ENCODE measurements at places on chromosomes 13 and 19. TPM values are rescaled to one million over a fixed set of nuclear protein-coding genes. Genes with fewer than 3 reads are reported as not detected.

Gene KCNC3
- total RNA-seq = 3.3 TPM

Gene TEX29
- not detected for total RNA-seq

Gene ZNF431
- 11.3 TPM for total RNA-seq

Gene CYP4F3
- total RNA-seq = 0.32 TPM

Gene IL17D
- 0.51 TPM for total RNA-seq

DNA sequence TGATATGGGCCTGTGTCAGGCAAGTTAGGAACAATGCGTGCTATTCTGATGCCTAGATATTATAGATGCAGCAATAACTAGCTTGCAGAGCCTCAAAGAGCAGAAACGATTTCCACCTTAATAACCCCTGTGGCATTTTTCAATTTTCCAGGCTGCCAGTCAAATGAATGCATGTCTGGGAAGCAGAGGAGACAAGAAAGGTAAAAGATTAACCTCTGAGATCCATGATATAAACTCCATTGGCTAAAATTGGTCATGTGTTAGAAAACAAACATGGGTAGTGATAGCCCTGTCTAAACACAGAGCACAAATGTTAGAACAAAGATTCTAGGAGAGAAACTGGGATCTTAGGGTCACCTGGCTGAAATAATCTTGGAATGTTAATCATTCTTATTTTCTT is 811.1 kb downstream of the DIAPH3 start:
- H3K36me3 ChIP-seq = no peaks in the 10 kb centered on the region
- no peaks in the 10 kb centered on the region for H3K27me3 ChIP-seq
- H3K4me3 ChIP-seq = no peak overlapping the region
- H3K4me1 ChIP-seq = peaks cover 84% of the 10 kb centered on the region
- no peak for DNase-seq

DNA sequence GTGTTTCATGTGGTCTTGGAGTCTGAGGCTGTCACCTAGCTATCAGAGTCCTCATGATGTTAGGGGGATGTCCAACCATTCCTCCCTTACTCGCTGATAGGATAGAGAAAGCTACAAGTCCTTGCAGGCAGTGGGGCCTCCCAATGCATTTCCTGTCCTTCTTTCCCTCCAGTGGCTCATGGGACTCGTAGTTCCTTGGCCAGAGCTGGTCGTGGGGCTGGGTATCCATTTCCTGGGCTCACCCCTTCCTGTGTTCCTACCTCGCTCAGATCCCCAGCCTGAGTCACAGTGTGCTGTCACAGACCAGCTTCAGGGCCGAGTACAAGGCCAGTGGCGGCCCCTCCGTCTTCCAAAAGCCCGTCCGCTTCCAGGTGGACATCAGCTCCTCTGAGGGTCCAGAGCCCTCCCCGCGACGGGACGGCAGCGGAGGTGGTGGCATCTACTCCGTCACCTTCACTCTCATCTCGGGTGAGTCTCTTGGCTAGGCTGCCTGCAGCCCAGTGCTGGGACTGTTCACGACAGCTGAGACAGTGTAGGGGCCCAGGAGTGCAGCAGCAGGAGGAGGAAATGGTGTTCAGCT is 19.1 kb downstream of the TMEM150B start:
- DNase-seq = no peak
- no peaks in the 10 kb centered on the region for H3K27me3 ChIP-seq
- no peaks in the 10 kb centered on the region for H3K4me1 ChIP-seq
- no peaks in the 10 kb centered on the region for H3K36me3 ChIP-seq

DNA sequence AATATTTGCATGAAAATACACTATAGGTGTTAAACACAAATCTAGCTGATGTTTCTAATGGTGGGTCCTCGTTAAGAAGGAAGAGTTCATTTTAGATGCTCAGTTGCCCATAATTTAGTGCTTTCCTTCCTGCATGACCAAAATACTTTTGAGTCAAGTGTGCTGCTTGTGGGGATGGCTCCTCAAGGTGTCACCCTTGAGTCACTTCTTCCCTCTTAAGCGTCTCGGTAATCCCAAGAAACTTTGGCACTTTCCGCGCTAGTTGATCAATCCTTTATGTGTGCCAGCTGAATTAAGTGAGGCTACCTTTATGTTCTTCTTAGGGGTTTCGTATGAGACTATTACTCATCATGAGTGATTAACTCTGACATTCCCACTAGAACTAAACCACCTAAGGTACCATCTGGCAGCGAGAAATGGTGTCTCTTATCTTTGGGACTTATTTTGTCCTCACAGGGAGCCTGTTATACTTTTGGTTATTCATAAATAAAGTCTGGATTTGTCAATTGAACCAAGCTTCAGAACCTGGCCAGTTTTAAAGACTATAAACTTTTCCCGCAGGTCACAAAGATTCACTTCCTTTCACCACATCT is 106.8 kb downstream of the NHLRC3 start:
- no peaks in the 10 kb centered on the region for H3K27me3 ChIP-seq
- no peaks in the 10 kb centered on the region for H3K4me1 ChIP-seq
- no peak overlapping the region for H3K4me3 ChIP-seq
- DNase-seq = peak; percentile 58
- no peaks in the 10 kb centered on the region for H3K36me3 ChIP-seq

DNA sequence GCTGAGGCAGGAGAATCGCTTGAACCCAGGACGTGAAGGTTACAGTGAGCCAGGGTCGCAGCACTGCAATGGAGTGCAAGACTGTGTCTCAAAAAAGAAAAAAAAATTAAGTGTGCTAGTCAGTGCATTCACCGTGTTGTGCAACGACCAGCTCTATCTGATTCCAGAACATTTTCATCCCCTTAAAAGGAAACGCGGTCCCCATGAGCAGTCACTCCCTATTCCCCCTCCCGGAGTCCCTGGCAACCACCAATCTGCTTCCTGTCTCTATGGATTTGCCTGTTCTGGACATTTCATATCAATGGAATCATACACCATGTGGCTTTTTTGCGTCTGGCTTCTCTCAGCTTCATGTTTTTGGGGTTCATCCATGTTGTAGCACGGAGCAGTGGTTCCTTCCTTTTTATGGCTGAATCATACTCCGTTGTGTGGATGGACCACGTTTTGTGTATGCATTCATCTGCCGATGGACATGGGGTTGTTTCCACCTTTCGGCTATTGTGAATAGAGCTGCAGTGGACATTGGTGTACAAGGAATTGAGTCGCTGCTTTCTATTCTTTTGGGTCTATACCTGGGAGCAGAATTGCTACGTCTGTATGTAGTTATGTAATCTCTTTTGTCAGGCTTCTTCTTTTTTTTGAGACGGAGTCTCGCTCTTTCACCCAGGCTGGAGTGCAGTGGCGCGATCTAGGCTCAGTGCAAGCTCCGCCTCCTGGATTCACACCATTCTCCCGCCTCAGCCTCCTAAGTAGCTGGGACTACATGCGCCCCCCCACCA is 19.8 kb downstream of the MYO9B start:
- no peaks in the 10 kb centered on the region for H3K27me3 ChIP-seq
- H3K4me3 ChIP-seq = no peak overlapping the region
- DNase-seq = peak; percentile 23
- H3K36me3 ChIP-seq = no peaks in the 10 kb centered on the region
- H3K27ac ChIP-seq = no peak overlapping the region
- no peaks in the 10 kb centered on the region for H3K4me1 ChIP-seq

GRCh38 chr13:49368688-49369087 is 75.2 kb downstream of the CAB39L start:
- H3K36me3 ChIP-seq = no peaks in the 10 kb centered on the region
- no peak for DNase-seq
- peaks cover 5% of the 10 kb centered on the region for H3K4me1 ChIP-seq
- H3K27ac ChIP-seq = no peak overlapping the region
- no peak overlapping the region for H3K4me3 ChIP-seq

- DNase-seq = no peak
- H3K4me3 ChIP-seq = no peak overlapping the region
- no peaks in the 10 kb centered on the region for H3K36me3 ChIP-seq
- no peaks in the 10 kb centered on the region for H3K4me1 ChIP-seq
- H3K27ac ChIP-seq = no peak overlapping the region
These were observed 19.6 kb downstream of the TMEM150B start for GRCh38 chr19:55305491-55305890.

GRCh38 chr13:109807345-109807744 is 21.0 kb upstream of the IRS2 start:
- H3K36me3 ChIP-seq = no peaks in the 10 kb centered on the region
- no peak overlapping the region for H3K4me3 ChIP-seq

- no peak overlapping the region for H3K4me3 ChIP-seq
- DNase-seq = no peak
- no peaks in the 10 kb centered on the region for H3K27me3 ChIP-seq
- H3K36me3 ChIP-seq = no peaks in the 10 kb centered on the region
- H3K4me1 ChIP-seq = no peaks in the 10 kb centered on the region
These were observed 52.6 kb upstream of the F7 start for GRCh38 chr13:113052971-113053370.

DNA sequence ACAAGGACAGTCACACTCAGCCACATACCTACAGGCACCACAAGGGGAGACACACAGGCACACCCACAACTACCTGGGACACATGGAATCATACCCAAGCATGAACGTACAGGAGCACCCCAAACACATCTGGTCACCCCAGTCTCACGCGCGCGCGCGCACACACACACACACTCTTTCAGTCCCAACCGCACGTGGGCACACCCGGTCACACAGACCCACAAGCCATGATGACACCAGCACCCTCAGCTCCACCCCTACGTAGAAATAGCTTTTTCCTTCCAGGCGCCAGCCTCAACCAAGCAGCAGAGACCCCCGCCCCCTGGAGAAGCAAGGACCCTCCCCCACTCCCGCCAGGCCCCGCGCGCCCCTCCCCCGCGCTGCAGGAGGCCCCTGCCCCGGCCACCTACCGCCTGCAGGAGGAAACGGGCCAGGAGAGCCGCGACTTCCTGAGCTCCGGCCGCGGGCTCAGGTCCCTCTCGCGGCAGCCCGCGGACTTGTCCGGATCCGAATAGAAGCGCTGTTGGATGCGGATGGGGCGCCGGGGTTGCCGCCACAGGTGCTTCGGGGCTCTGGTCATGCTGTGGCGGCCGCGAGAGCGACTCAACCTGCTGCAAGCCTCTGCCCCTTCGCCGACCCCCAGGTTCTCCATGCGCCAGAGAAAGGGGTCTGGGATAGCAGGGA is 6.4 kb upstream of the PDE4C start:
- no peaks in the 10 kb centered on the region for H3K4me1 ChIP-seq
- no peaks in the 10 kb centered on the region for H3K27me3 ChIP-seq
- no peak overlapping the region for H3K27ac ChIP-seq
- no peaks in the 10 kb centered on the region for H3K36me3 ChIP-seq
- no peak overlapping the region for H3K4me3 ChIP-seq
- DNase-seq = no peak

DNA sequence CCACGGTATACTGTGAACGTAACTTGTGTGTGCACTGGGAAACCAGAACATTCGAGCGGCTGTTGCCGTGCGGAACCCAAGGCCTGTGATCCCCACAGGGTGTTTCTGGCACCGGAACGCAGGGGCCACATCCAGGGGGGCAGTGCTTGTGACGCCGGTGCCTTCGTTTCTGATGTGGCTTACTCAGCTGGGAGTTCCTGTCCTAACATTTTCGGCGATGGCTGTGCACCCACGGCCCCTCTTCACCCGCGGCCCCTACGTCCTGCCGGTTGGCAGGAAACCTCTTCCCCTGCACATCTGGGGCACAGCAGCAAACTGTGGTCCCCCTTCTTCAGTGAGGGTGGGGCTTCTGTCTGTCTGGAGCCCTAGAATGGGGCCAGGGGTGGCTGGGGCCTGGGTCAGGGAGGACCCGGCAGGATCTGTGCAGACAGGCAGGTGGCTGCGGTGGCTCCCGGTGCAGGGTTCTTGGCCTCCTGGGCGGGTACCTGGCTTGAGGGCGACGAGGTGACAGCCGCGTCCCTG is 26.2 kb downstream of the CSNK1G2 start:
- no peaks in the 10 kb centered on the region for H3K27me3 ChIP-seq
- H3K4me1 ChIP-seq = no peaks in the 10 kb centered on the region
- H3K36me3 ChIP-seq = peaks cover 3% of the 10 kb centered on the region
- no peak overlapping the region for H3K4me3 ChIP-seq
- H3K27ac ChIP-seq = no peak overlapping the region
- DNase-seq = peak; percentile 75

GRCh38 chr19:18399008-18399407 is 1.6 kb upstream of the LRRC25 start:
- peak overlapping the region; percentile 30 for H3K27ac ChIP-seq
- H3K36me3 ChIP-seq = no peaks in the 10 kb centered on the region
- peaks cover 9% of the 10 kb centered on the region for H3K4me1 ChIP-seq
- no peak for DNase-seq
- H3K27me3 ChIP-seq = no peaks in the 10 kb centered on the region
- H3K4me3 ChIP-seq = no peak overlapping the region

- H3K36me3 ChIP-seq = no peaks in the 10 kb centered on the region
- no peaks in the 10 kb centered on the region for H3K27me3 ChIP-seq
These were observed 29.6 kb upstream of the CEACAM21 start for GRCh38 chr19:41546386-41546789.

- H3K4me3 ChIP-seq = no peak overlapping the region
- H3K36me3 ChIP-seq = no peaks in the 10 kb centered on the region
- H3K4me1 ChIP-seq = peaks cover 4% of the 10 kb centered on the region
- peak; percentile 67 for DNase-seq
- H3K27me3 ChIP-seq = no peaks in the 10 kb centered on the region
These were observed 47.4 kb upstream of the TMTC4 start for GRCh38 chr13:100721885-100722512.

DNA sequence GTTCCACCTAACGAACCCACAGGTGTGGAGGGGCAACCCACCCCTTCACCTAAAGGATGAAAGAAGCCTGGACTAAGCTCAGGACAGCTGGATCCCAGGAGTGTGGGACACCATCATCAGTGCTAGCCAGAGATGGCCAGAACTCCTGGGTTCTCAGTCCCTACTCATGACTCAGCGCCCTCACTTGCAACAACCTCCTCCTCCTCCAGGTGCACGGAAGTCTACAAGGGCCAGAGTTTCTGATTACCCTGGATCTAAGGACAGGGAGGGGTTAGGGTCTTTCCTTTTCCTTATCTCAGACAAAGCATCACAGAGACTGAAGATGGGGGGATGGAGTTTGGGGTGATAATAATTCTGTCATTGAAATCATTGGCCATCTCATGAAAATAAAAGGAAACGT is 8.0 kb downstream of the TULP2 start:
- H3K27ac ChIP-seq = no peak overlapping the region
- DNase-seq = no peak
- H3K27me3 ChIP-seq = no peaks in the 10 kb centered on the region
- H3K4me1 ChIP-seq = no peaks in the 10 kb centered on the region

GRCh38 chr13:75091718-75092117 is 390.3 kb downstream of the TBC1D4 start:
- H3K27me3 ChIP-seq = no peaks in the 10 kb centered on the region
- no peaks in the 10 kb centered on the region for H3K4me1 ChIP-seq
- H3K27ac ChIP-seq = no peak overlapping the region
- DNase-seq = no peak

DNA sequence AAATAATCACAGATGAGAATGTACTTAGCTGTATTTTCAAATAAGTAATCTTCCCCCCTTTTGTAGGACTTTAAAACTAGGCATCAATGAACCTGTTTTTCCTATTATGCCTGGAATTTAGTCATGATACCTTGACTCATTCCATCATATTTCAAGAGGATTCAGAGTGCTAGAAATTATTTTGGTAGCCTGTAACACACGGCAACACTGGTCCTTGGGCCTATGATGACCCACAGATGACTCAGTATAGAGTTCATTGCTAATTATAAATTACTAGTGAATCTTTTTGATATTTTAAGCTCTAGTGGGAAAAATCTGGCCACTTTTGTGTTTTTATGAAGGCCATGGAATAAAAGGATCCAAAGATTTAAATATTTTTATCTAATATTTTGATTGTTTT is 26.0 kb upstream of the GARRE1 start:
- H3K4me1 ChIP-seq = peaks cover 5% of the 10 kb centered on the region
- no peaks in the 10 kb centered on the region for H3K36me3 ChIP-seq
- DNase-seq = no peak
- no peak overlapping the region for H3K4me3 ChIP-seq
- no peak overlapping the region for H3K27ac ChIP-seq
- H3K27me3 ChIP-seq = no peaks in the 10 kb centered on the region

- no peaks in the 10 kb centered on the region for H3K27me3 ChIP-seq
- H3K27ac ChIP-seq = no peak overlapping the region
- DNase-seq = no peak
- no peaks in the 10 kb centered on the region for H3K36me3 ChIP-seq
These were observed 22.2 kb downstream of the RASA3 start for GRCh38 chr13:114110091-114110829.
